ENCODE measurements at places on chromosomes 4 and X.

DNA sequence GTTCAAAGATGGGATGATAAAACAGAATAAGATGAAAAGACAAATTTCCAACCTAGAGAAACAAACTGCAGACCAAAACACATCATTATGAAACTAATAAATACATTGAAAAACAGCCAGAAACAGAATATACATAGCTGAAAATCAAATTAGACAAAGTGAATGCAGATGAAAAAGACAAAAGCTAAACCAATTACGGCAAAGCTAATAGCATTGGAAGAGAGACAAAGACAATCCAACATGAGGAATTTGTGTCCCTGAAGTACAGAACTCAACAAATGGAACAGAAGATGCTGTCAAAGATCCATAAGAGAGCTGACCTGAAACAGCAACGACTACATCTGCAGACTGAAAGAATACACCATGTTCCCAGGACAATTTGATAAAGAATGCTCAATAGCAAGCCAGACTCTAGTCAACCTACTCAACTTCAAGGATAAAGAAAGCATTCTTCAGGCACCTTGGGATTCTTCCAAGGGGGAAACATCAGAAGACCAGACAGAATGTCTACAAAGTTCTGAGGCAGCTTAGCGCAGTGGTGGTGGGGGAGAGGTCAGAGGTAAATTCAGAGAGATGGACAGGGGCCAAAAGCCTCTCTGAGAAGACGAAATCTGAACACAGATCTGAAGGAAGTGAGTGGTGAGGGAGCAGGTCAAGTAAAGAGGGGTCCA, 27.4 kb upstream of the IRAK1 start:
- DNase-seq, result no peak

GRCh38 chrX:122913764-122914163, 270.3 kb upstream of the GRIA3 start:
- no peak for DNase-seq

- DNase-seq, result no peak
These were observed 61.7 kb downstream of the EVC start for GRCh38 chr4:5772528-5773270.

GRCh38 chr4:175671491-175671934, 140.6 kb downstream of the GPM6A start:
- no peak for DNase-seq

- DNase-seq, result no peak
These were observed 16.4 kb upstream of the EIF4E start for GRCh38 chr4:98945297-98945850.

DNA sequence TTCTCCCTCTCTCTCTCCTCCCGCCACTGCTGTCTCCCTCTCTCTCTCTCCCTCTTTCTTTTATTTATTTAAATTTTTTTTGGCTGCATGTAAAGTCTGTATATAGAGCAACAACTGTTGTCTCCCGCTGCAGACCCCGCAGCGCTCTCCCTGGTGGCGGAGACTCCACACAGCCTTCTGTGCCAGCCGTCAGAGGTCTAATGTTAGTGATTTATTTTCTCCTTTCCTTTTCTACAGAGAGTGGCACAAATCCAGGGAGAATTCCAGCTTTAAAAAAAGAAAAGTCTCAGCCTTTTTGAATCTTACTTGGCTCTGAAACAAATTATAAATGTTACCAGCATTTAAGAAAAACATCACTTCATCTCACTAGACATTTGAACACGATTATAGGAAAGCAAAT, 106.2 kb downstream of the FAM9B start:
- DNase-seq, result no peak

DNA sequence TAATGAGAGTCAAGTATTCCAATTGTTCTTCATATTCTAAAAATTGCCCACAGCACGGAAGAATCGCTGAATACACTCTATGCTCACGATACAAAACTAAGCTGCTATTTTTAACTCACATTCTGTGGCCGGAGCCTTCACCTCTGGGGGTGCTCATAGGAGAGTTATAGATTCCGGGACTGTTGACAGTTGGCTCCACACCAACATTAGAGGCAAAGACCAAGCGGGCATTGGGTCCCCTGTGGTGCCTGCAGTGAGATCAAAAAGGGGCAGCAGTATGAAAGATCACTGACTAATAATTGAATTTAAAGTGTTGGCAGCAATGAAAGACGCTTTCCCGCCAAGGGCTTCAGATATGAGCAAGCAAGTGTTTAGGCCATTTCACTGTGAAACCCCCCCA, 146.0 kb downstream of the TMEM144 start:
- no peak for DNase-seq

DNA sequence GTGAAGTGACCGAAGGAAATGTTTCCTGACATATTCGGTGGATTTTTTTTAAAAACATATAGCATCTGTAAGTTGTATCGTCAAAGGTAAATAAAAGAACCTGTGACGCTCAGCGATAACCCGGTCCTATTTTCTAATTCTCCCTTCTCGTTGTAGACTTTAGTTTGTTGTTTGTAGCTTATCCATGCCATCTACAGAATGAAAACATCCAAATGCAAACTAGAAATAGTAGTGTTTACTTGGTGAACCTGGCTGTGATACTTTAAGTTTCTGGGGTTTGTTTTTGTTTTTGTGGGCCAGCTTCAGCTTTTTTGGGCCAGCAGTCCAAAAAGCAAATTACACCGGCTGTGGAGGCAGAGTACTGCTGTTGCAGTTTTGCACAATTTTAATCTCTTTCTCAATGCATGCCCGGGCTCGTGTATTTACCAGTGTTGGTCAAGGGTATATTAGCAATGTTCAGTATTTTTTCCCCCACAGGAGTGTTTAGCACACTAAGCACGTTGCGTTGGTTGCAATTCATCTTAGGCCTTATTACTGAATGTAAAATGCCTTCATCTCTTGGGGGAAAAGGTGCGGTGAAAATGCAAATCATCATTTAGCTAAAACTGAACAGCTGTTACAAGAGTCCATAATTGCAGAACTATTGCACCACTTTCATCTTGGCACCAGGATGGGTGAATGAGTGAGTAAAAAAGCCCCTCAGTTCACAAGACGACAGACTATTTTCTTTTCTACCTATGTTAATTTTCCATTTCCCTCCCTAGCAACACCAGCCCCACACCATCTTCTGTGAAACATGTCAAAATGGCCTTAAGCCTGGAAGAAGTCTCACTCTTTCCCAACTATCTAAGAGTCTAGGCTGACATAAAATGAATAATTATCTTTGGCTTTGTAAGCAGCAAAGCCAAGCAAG, 1.7 kb upstream of the CNOT6L start:
- no peak for DNase-seq

- DNase-seq, result no peak
These were observed 944 bp downstream of the SNX25 start for GRCh38 chr4:185210102-185210981.

GRCh38 chr4:151250706-151251105, 26.3 kb upstream of the PRSS48 start:
- no peak for DNase-seq

DNA sequence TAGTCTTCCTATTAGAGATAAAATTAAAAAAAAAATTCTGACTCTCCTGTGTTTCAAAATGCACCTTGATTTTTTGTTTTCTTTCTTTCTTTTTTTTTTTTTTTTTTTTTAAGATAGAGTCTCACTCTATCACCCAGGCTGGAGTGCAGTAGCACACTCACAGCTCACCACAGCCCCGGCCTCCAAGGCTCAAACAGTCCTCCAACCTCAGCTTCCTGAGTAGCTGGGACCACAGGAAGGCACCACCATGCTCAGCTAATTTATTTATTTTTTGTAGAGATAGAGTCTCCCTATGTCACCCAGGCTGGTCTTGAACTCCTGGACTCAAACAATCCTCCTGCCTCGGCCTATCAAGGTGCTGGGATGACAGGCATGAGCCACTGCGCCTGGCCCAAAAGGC, 41.1 kb upstream of the TMEM184C start:
- DNase-seq, result no peak

GRCh38 chr4:113457886-113458285, 303.7 kb downstream of the CAMK2D start:
- DNase-seq, result no peak
